ENCODE measurements at places on chromosomes 5 and 9.

DNA sequence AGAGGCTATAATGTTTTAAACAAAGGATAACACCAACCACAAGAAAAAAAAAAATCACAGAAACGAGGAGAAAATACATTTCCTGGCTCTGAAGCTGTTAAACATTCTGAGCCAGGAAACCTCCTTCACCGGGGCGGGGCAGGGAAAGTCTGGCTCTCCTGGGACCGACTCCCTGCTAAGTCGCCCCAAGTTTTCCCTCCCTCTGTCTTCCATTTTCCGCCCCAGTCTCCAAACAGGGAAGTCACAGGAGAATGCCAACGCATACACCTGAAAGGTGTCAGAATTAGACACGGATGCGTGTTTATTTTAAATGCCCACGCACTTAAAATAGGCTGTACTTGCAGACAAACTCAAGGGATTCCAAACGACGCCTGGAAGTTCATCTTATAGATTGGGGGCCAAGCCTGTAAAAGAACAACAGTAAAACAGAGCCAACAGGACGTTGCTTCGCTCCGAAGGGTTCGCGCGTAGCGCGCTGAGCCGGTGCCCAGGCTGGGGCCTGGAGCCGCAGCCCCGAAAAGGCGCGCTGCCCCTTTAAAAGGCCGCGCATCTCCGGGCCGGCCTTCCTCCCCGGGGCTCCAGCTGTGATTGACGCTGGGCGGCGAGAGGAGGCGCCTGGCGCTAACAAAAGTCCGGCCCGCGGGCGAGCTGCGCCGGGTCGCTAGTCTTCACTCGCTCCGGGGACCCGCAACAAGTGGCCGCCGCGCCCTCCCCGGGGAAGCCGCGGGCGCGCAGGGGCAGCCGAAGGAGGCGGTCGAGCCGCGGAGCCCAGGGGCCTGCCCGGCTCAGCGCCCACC, at the start of gene FBXL7:
FBXL7 (plus strand) TSS at position 653 of the 797 bp plus-strand sequence.
- DNase-seq, result peak; percentile 63

DNA sequence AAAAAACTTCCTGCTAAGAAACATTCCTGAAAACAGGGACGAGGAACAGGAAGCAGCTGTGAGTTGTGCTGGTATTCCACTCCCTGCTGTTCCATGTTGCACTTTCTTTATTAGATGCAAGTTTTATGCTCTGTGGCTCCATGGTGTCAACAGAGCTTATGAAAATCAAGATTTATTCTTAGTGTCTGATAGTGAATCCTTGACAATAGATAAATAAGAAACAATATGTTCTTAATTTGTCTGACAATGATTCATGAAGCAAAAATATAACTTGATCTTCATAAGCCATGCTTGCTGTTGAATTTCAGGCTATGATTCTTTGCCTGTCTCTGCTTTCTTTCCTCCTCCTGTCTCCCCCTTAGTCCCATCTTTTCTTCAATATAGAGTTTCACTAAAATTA, 119.6 kb downstream of the DROSHA start:
- no peak for DNase-seq

DNA sequence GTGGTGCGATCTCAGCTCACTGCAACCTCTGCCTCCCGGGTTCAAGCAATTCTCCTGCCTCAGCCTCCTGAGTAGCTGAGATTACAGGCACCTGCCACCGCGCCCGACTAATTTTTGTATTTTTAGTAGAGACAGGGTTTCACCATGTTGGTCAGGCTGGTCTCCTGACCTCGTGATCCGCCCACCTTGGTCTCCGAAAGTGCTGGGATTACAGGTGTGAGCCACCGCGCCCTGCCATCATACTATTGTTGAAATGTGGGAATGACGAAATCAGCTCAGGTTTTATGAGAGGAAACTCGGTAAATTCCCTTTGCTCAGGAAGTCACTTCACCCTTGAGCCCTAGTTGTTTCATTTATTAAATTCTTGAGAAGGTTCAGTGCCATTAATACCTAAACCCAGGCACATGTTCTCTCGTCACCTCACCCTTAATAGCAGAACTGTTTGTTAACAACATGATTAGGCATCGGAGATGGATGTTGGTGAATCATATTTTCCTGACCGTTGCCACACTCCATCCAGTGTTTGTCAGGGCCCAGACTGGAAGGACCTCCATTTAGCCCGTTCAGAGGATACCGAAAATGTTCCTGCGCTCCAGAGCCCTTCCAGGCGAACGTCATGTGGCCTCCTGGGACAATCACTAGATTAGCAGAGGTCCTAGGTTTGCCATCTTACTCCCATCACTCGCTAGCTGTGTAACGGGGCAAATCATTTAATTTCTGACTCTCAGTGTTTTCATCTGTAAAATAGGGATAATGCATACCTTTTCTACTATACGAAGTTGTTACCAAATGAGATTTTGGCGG, 20.0 kb upstream of the CREBRF start:
- DNase-seq, result no peak

DNA sequence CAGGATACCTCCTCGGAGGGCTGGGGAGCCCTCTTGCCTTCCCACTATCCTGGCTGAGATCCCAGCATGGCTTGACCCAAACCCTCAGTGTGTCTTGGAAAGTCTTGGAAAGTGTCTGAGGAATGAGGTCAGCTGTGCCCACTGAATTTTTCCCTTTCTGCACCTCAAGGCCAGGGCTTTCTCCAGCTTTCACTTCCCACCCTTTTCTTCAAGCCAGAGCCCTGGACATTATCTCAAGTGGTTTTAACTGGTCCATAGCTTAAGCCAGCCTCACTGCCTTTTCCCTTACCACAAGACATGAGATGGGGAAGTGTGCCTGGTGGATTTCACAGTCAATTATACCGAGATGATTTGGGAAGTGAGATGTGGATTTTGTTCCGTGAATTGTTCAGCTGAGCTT, 35.7 kb upstream of the LHX2 start:
- DNase-seq, result no peak

DNA sequence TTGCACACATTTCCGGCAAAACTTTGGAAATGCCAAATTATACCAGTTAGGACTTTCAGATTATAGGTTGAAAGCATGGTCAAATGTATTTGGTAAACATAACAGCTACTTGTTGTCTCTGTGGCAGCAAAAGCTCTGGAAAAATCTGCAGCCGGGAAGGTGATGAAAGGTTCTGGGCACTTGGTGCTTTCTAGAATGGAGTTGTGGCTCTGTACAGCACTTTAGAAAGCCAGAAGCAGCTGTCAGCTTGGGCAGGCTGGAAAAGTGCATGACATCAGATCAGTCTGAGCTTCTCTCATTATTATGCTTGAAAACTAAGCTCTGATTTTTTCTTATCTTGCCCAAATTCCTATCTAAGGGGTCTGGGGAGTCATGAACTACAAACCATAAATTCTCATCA, 118.6 kb upstream of the MAST4 start:
- DNase-seq, result no peak

DNA sequence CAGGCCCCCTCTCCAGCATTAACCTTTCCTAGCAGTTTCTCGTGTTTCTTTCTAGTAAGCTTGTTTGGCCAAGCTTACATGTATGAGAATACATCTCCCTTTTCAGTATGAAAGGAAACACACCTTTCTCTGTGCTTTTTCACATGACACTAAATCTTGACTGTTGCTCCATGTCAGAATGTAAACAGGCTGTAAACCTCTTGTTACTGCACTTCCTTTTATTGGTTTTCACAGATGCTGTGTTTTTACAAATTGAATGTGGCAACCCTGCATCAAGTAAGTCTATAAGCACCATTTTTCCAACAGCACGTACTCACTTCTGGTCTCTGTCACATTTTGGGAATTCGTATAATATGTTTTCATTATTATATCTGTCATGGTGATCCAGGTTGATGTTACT, 2.2 kb upstream of the CANX start:
- no peak for DNase-seq

- peak; percentile 82 for DNase-seq
Observed at GRCh38 chr9:129626625-129627284, 792 bp downstream of the NTMT1 start.

GRCh38 chr5:139904816-139905661, 109.4 kb downstream of the PSD2 start:
- DNase-seq, result no peak

DNA sequence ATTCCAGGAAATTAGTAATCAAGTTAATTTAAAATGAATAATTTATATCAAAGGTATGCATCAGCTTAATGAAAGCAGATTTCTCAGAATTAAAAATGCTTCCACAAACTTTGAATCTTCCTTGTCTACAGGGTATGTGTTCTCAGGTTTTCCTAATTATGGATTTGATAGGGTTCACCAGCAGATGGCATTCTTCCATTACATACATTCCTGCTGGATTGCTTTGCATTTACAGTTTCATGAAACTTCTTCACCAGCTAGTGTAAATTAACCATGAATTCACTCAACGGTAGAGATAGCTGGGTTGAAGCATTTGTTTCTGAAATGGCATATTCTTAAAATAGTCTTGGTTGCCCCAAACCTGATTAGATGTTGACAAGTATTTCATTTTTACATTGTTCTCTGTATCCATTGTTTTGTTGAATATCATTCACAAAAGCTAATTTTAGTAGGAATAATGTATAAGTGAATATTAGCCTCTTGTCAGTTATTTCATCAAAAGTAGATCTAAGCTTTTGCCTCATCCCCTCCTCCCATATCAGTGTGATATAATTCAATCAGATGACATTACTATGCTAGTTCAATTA, 68.7 kb upstream of the WDR41 start:
- DNase-seq, result peak; percentile 11

- DNase-seq, result peak; percentile 46
Observed at GRCh38 chr9:128203024-128203706, at the start of gene DNM1. Gene DNM1 (plus strand): TSS chr9:128203379. CDS start chr9:128203471, 92 bp downstream.

DNA sequence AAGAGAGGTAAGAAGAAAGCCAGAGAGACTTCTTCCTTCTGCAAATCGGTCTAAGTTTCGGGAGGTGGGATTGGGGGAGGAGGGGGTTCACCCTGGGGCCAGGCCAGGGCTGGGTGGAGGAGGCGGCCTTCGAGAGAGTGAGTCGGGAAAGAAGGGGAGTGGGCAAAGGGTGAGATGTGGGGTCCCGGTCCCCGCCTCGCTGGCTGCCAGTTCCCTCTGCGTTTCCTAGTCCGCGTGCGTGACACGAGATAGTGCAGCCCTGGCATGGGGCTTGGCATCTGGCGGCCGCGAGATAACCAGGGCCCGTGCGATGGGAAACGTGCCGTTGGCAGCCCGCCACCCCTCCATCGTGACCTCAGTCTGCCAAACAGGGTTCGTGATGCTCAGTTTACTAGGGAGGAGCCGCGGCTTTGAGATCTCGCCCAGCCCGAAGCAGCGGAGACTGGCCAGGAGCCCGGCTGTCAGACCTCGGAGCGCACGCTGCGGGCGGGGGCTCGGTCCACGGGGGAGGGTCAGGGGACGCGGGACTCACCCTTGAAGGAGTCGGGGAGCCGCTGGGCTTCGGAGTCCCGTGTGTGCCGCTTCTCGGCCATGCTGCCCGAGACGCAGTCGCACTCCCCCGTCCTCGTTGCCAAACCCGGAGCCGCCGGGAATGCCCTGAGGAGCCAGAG, at the start of gene STOM:
STOM (minus strand) TSS at position 656 of the 671 bp plus-strand sequence; CDS start at position 593, 63 bp downstream.
- DNase-seq, result peak; percentile 55

DNA sequence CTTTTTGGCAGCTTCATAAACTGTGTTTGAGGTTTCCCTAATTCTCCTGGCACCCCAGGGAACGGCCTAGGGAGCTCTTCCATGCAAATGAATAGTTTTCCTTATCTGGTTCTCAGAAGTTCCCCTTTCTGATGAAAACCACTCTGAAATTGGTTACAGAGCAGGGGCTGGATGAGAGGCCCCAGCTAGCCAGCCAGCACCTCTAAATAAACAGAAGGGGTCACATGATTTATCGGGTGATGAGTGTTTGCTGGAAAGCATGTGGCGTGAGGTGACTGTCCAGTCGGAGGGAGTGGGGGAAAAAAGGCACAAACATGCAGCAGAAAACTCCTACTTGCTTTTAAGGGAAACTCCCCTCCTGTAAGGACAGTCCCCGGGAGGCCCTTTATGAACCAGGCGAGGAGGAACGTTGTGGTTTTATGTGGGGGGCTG, 261.2 kb upstream of the ANKRD55 start:
- DNase-seq, result no peak

GRCh38 chr9:82308836-82309235, 320.3 kb downstream of the SPATA31D1 start:
- DNase-seq, result no peak

GRCh38 chr9:104750185-104750767, 2.8 kb downstream of the NIPSNAP3A start:
- DNase-seq, result no peak

- DNase-seq, result peak; percentile 42
Observed at GRCh38 chr5:157107508-157107907, 1.3 kb downstream of the HAVCR2 start.

DNA sequence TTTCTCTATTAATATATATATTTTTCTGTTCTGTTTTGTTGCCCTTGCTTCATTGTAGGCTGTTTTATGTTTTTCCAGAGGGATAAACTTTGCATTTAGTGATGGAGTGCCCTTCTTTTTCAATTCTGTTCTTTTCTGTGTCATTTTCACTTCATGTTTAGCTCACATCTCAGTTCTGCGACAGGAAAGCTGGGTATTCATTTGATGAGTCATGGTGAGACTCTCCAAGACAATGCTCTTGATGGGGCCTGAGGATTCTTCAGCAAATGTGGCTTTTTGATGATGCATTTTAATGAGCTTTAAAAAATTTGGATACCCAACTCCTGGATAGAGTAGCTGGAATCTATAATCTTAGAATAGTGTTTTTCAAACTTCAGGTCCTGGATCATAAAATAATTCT, 56.5 kb upstream of the SPATA31D4 start:
- peak; percentile 62 for DNase-seq

- no peak for DNase-seq
Observed at GRCh38 chr5:8396756-8397155, 527.8 kb downstream of the MTRR start.

DNA sequence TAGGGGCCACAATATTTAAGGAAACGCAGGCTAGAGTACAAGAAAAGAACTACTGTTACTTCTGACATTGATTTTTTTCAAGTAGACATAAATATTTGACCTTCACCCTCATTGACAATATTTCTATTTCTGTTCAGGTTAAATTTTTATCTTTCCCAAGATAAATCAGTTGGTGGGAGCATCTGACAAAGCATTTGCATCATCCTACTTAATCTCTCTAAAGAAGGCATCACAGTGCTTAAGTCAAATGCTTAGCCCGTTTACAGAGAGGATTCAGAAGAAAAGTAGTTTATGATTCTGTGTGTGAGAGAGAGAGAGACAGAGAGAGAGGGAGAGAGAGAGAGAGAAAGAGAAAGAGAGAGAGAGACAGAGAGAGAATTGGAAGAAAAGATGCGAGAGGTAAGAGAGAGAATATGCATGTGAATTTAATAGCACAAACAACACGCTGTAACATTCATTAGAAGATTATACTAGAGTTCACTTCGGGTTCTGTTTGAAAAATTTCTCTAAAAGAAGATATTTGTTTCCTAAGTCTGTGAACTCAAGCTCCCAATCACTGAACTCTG, 1093.3 kb upstream of the CDH6 start:
- no peak for DNase-seq

GRCh38 chr5:114201332-114201731, 160.5 kb upstream of the KCNN2 start:
- no peak for DNase-seq

DNA sequence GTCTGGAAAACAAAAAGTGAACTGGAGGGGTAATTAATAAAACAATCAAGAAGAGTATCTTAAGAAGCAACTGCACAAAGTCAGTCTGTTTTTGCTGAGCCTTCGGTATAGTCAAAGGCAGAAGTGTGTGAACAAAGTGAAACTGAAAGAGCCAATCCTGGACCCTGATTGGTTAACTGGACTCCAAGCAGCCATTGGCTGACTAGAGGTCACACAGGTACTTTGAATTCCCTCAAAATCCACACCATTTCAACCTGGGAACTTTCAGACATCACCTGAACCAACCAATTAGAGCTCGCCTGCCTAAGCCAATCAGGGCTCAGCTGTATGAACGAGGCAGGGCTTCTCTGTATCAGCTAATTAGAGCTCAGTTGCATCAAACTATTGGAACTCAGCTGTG, 286.7 kb downstream of the TLE4 start:
- peak; percentile 21 for DNase-seq

- no peak for DNase-seq
Observed at GRCh38 chr9:42388146-42388690, 204.8 kb downstream of the SPATA31A6 start.

All from RCC 7860 (cell line).